ENCODE measurements at places on chromosomes 6 and 20. TPM values are rescaled to one million over a fixed set of nuclear protein-coding genes. Genes with fewer than 3 reads are reported as not detected.

NKAIN2 gene
- total RNA-seq = not detected

DNA sequence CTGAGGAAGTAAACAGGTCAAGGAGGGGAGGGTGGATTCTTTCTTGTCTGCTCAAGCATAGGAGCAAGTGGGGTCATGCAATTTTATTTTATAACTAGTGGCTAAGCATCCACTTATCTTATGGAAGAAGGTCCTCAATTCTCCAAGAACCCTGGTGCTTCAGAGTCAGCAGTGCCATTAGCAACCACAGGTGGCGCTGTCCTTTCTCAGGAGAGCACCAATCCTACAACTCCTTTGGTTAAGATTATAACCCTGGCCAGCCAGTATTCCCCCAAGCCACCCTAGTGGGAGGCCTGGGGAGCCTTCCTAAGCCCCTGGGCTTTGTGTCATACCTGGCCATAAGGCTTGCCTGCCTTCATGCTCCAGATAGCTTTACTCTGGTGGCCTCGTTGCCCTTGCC, 60.7 kb downstream of the PCSK2 start:
- no peak overlapping the region for H3K27ac ChIP-seq
- no peaks in the 10 kb centered on the region for H3K4me1 ChIP-seq
- no peak overlapping the region for H3K4me3 ChIP-seq
- no peaks in the 10 kb centered on the region for H3K36me3 ChIP-seq
- DNase-seq = no peak

DNA sequence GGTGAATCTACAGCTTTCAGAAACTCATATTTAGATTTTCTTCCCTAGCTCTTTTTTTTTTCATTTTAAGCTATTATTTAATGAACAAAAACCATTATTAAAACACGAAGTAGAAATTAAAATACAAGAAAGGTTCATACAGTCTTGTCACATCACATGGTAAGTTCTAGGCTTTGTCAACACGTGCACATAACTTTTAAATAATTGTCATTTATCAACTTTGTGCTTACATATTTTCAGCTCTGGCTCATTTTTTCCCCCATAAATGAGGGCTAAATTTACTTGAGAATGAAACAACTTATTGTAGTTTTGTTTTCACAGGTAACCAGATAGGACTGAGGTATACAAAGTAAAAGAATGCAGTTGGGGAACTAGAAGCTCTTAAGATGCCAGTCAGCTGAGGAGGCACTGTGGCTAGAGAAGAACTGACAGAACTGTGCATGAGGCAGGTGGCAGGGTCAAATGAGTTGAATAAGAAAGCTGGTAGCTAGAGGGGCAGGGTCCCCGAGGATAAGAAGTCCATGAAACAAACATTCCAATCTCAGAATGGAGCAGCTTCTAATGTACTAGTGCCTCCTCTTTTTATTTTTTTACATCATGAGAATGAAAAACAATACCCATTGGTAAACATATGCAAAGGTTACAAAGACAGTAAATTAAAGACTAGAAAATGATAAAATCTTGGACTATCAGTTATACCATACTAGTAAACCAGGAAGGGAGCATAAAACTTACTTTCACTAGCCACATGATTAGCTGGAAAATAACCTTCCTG, 141.5 kb downstream of the MYB start:
- H3K27ac ChIP-seq = no peak overlapping the region
- DNase-seq = no peak
- H3K36me3 ChIP-seq = no peaks in the 10 kb centered on the region
- no peaks in the 10 kb centered on the region for H3K4me1 ChIP-seq

ADGRG6 gene
- total RNA-seq = 73.2 TPM

DNA sequence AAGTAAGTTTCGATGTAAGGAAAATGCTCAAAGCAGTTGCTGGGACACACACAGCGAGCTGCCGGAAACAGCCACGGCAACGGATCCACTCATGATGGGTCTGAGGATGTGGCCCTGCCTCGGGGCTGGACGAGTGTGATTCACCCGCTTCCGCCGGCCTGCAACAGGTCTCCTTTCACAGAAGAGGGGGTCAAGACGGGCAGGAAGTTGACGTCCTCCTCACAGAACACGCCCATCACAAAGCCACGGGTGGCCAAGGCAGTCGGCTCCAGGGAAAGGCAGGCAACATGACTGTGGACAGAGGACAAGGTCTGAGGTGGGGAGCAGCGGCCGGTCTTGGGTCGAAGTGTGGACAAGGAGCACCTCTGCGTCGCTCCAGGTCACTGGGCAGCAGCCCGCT, 29.9 kb upstream of the SMOC2 start:
- DNase-seq = no peak
- no peaks in the 10 kb centered on the region for H3K36me3 ChIP-seq
- no peaks in the 10 kb centered on the region for H3K27me3 ChIP-seq
- H3K27ac ChIP-seq = no peak overlapping the region

DNA sequence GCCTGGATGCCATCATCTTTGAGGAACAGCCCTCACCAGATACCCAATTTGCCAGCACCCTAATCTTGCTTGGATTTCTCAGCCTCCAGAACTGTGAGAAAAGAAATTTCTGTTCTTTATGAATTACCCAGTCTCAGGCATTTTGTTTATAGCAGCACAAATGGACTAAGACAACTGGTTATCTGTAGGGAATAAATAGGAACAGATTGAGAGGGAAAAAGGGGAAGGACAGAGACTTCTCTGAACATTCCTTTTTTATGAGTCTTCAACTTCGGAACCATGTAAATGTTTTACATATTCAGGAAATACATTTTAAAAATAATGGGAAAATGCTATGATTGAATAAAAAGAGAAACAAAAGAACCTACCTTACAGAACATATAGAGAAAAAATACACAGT, 20.9 kb downstream of the KCTD20 start:
- H3K4me3 ChIP-seq = no peak overlapping the region
- no peak for DNase-seq
- H3K4me1 ChIP-seq = no peaks in the 10 kb centered on the region
- H3K27ac ChIP-seq = no peak overlapping the region
- no peaks in the 10 kb centered on the region for H3K27me3 ChIP-seq

- no peaks in the 10 kb centered on the region for H3K27me3 ChIP-seq
- H3K36me3 ChIP-seq = peaks cover 5% of the 10 kb centered on the region
- DNase-seq = peak; percentile 92
Measured at GRCh38 chr6:2959909-2960719, 11.3 kb downstream of the SERPINB6 start.

GRCh38 chr6:146305092-146305491, 238.5 kb upstream of the RAB32 start:
- H3K27me3 ChIP-seq = no peaks in the 10 kb centered on the region
- H3K4me1 ChIP-seq = no peaks in the 10 kb centered on the region
- H3K36me3 ChIP-seq = no peaks in the 10 kb centered on the region
- DNase-seq = no peak

GRCh38 chr6:3036861-3037637, 31.2 kb upstream of the RIPK1 start:
- no peaks in the 10 kb centered on the region for H3K36me3 ChIP-seq
- no peak for DNase-seq
- H3K4me1 ChIP-seq = no peaks in the 10 kb centered on the region
- no peak overlapping the region for H3K27ac ChIP-seq
- H3K27me3 ChIP-seq = no peaks in the 10 kb centered on the region
- no peak overlapping the region for H3K4me3 ChIP-seq

SNRPB gene
- 677 TPM for total RNA-seq

DNA sequence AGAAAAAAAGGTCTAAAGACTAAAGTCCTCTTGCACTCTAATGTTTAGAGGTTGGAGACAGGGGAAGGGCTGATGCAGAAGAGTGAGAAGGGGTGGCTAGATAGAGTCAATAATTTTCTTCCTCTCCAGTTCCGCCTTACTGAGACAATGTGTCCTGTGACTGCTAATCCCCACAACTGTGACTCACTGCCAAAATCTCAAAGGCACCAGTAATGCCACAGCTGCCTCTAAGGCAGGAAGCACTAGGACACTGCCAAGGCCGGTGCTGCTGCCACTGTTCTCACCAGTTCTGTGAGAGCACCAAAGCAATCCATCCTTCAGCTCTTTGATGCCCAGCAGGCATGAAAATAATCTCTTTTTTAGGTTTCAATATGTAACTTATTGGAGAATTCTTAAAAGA, 701.9 kb upstream of the MAP3K7 start:
- no peaks in the 10 kb centered on the region for H3K36me3 ChIP-seq
- H3K27ac ChIP-seq = no peak overlapping the region
- no peak for DNase-seq
- H3K27me3 ChIP-seq = no peaks in the 10 kb centered on the region
- H3K4me1 ChIP-seq = no peaks in the 10 kb centered on the region

- peaks cover 42% of the 10 kb centered on the region for H3K36me3 ChIP-seq
- DNase-seq = no peak
- no peak overlapping the region for H3K4me3 ChIP-seq
- H3K27ac ChIP-seq = no peak overlapping the region
Measured at GRCh38 chr20:43699941-43700565, 26.7 kb downstream of the GTSF1L start.

GRCh38 chr20:39111359-39112177, 149.4 kb downstream of the DHX35 start:
- H3K27me3 ChIP-seq = peaks cover 15% of the 10 kb centered on the region
- H3K27ac ChIP-seq = no peak overlapping the region
- 0 out of 2 replicates have a peak, but pooled peaks cover 6% of the 10 kb centered on the region for H3K4me1 ChIP-seq
- no peak overlapping the region for H3K4me3 ChIP-seq
- H3K36me3 ChIP-seq = no peaks in the 10 kb centered on the region

- peak overlapping the region; percentile 93 for H3K27ac ChIP-seq
- peak overlapping the region; percentile 50 for H3K4me3 ChIP-seq
- H3K36me3 ChIP-seq = no peaks in the 10 kb centered on the region
- peak; percentile 79 for DNase-seq
- peaks cover 32% of the 10 kb centered on the region for H3K4me1 ChIP-seq
Measured at GRCh38 chr20:11266571-11266970, 592.8 kb upstream of the JAG1 start.

- no peak overlapping the region for H3K27ac ChIP-seq
- H3K27me3 ChIP-seq = no peaks in the 10 kb centered on the region
- H3K4me1 ChIP-seq = no peaks in the 10 kb centered on the region
- H3K4me3 ChIP-seq = no peak overlapping the region
- DNase-seq = no peak
Measured at GRCh38 chr6:65830151-65830550, 123.1 kb upstream of the EYS start.

GRCh38 chr6:41025966-41026530, 13.0 kb downstream of the UNC5CL start:
- no peaks in the 10 kb centered on the region for H3K36me3 ChIP-seq
- H3K4me1 ChIP-seq = peaks cover 47% of the 10 kb centered on the region
- no peak for DNase-seq
- H3K27ac ChIP-seq = no peak overlapping the region
- H3K4me3 ChIP-seq = no peak overlapping the region

MAFB gene
- 0.04 TPM for total RNA-seq

GRCh38 chr6:34358389-34358905, 34.0 kb downstream of the NUDT3 start:
- H3K27ac ChIP-seq = no peak overlapping the region
- no peak overlapping the region for H3K4me3 ChIP-seq
- peak; percentile 51 for DNase-seq
- H3K27me3 ChIP-seq = no peaks in the 10 kb centered on the region
- peaks cover 17% of the 10 kb centered on the region for H3K4me1 ChIP-seq

DNA sequence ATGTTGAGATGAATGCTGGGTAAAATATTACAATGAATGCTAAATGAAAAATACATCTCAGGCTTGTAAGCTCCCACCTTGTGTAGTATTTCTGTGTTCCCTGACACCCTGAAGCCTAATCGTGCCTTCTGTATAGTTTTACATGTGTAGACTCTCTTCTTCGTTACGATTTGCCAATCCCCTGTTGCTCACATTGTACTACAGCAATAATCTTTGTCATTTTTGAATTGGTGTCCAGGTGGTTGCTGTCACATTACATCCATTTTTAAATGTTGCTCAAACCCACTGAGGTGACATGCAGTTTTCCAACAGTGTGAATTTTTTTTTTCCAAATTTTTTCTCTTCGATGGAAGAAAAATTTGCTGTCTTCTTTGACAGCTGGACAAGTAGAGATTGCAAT, 300.0 kb upstream of the FLRT3 start:
- peaks cover 10% of the 10 kb centered on the region for H3K4me1 ChIP-seq
- H3K27ac ChIP-seq = no peak overlapping the region
- no peaks in the 10 kb centered on the region for H3K27me3 ChIP-seq
- DNase-seq = no peak
- H3K36me3 ChIP-seq = no peaks in the 10 kb centered on the region
